ENCODE measurements at places on chromosomes 12 and 14.
A peak's percentile ranks its signal among the peaks of the same experiment; 100 is the strongest.

GRCh38 chr14:35435177-35435576, 30.6 kb upstream of the NFKBIA start:
- DNase-seq = no peak

- no peak for DNase-seq
These were observed 14.7 kb downstream of the RHOF start for GRCh38 chr12:121778567-121779421.

- DNase-seq = no peak
These were observed 156.7 kb downstream of the NUAK1 start for GRCh38 chr12:105982022-105982421.

- DNase-seq = no peak
These were observed 291.4 kb downstream of the PCNX1 start for GRCh38 chr14:71198687-71199086.

- DNase-seq = no peak
These were observed 152.4 kb upstream of the PWP1 start for GRCh38 chr12:107533218-107533617.

- no peak for DNase-seq
These were observed 9.8 kb downstream of the RBP5 start for GRCh38 chr12:7118881-7119280.

DNA sequence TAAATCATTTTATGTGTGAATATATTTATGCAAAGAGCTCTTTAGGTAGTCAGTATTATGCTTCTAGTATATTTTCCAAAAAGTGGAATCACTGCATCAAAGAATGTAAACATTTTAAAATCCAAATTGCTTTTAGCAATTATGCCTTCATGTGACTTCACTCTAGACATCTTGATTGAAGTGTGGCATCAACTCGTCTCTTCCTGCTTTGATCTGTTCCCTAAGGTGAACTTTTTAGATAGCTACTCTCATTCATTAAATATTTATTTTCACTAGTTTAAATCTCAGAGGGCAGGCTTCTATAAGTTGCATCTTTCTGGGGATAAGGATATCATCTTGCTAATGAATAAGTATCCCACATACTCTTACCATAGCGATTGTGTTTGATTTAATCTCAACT, 39.2 kb downstream of the DHRS2 start:
- no peak for DNase-seq

- no peak for DNase-seq
These were observed 319.1 kb downstream of the NPAS3 start for GRCh38 chr14:33257796-33258195.

DNA sequence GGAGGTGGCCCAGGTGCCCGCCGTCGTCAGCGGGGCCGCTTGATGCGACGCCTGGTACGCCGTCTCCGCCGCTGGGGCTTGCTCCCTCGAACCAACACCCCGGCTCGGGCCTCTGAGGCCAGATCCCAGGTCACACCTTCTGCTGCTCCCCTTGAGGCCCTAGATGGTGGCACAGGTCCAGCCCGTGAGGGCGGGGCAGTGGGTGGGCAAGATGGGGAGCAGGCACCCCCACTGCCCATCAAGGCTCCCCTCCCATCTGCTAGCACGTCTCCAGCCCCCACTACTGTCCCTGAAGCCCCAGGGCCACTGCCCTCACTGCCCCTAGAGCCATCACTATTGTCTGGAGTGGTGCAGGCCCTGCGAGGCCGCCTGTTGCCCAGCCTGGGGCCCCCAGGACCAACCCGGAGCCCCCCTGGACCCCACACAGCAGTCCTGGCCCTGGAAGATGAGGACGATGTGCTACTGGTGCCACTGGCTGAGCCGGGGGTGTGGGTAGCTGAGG, 5.5 kb downstream of the LRP10 start:
- no peak for DNase-seq

DNA sequence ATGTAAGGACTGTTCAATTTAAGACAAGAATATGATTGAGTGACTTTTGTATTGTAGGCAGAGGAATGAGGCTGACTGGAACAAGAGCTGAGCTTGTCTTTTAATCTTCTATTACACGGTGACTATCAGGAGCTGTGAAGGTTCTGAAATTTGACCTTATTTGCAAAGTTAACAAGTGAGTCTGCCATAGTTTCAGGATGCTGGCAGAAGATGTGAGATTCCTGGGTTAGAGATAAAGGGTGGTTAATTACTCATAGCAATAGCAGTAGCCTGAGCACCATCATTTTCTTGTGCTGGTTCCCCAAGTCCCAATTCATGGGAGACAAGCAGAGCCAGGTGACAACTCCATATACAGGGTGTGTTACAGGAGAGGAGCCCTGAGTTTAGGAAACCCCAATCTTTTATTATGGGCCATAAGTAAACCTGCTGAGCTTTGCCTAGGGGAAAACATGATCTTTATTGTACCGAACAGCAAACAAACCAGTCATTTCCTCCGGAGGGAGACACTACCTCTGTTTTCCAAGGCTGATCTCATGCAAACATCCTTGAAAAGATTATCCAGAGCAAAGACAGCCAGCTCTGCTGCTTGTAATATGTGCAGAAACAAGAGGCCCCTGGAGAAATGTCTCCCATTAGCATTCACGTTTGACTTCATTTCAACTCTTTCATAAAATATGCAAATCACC, 51.7 kb upstream of the DDX11 start:
- DNase-seq = no peak

DNA sequence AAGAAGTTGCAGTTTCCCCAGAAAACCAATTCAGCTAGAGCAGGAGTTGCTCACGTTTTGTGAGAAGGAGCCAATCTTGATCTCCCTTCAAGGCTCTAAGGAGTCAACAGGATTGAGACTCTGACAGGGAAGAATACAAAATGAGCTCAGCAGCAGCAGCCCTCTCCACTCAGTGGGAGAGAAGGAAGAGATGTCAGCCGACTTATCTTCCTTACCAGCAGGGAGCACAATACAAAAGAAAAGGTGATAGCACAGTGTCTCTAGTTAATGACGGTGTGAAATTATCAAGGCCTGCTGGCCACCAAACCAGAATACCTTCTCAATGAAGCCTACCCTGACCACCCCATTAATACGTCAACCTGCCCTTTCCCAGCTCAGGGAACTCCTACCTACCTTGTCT, 223.6 kb upstream of the TMPO start:
- DNase-seq = no peak

DNA sequence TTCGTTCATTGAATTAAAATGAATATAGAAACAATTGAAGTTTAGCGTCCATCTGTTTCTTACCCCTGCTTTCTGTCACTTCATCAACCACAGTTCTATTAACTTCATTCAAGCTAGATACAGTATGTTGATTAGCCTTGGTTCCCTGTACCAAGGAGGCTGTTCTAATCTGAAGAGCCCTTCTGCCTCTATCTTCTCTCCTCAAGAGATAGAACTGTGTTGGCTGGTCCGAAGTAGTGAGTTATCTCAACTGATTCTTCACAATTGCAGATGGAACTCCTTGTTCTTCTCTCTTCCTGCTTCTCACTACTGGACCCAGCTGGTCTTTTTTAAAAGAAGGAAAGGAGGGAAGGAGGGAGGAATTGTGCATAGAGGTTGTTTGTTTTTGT, 82.1 kb upstream of the TRAF3 start:
- no peak for DNase-seq

GRCh38 chr12:9615420-9616136, 7.9 kb upstream of the KLRB1 start:
- DNase-seq = peak; percentile 71

DNA sequence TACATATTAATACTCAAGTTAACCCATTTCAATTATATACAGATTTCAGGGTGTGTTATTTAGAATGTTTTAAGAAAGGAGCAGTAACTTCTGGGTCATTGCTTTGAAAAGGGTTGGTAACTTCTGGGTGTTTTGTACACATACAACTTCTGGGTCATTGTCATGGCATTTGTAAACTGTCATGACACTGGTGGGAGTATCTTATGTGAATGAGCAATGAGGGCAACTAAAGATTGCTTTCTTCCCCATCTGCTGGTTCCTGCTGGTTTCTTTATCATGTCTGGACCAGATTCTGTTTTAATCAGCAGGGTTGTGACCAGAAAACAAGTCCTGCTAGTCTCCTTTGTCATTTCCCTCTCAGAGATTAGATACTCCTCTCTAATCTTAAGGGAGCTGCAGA, 713.3 kb downstream of the LRFN5 start:
- DNase-seq = no peak

GRCh38 chr12:109927622-109928021, 27.5 kb downstream of the TCHP start:
- DNase-seq = peak; percentile 38

- DNase-seq = no peak
These were observed 4.0 kb downstream of the CHD4 start for GRCh38 chr12:6603095-6603567.

GRCh38 chr12:46473634-46474329, 101.2 kb upstream of the SLC38A2 start:
- peak; percentile 78 for DNase-seq

- DNase-seq = no peak
These were observed 332.3 kb downstream of the EGLN3 start for GRCh38 chr14:33618361-33619105.

GRCh38 chr14:23518709-23519108, 32.9 kb downstream of the ZFHX2 start:
- DNase-seq = no peak

GRCh38 chr14:91159906-91160305, 46.0 kb downstream of the DGLUCY start:
- DNase-seq = no peak

- DNase-seq = no peak
These were observed 36.1 kb downstream of the DHX37 start for GRCh38 chr12:124952801-124953200.

DNA sequence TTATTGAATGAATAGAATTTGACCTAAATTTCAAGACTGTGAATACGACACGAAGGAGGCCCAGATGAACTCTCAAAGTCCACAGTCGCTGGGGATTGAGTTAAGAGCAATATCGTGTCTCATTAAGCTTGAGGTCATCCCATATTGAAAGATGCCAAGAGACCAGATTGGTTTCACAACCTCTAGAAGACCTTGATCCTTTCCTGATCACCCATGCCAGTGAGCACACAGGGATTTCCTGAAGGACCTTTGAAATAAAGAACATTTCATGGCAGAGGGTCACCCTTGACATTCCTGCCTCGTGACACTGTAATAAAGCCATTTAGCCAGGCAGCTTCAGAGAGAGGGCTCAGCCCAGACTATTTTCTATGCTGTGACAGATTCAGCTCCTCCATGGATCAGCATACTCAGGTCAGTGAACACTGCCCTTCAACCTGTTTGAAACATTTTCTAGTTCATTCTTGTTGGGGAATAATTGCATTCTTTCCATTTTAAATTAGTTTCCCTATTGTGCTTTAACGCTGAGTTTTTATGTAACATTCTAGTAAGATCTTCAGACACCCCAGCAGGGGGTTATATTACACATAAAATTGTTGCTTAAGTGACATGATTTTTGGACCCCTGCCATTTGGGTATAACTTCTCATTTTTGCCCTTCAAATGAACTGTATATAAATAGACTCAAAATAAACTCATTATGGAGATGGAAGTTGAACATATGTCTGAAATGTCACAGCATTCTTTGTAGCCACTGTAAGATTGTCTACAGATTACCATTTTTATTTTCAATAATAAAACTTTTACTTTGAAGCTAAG, 213.2 kb downstream of the C12orf50 start:
- no peak for DNase-seq

DNA sequence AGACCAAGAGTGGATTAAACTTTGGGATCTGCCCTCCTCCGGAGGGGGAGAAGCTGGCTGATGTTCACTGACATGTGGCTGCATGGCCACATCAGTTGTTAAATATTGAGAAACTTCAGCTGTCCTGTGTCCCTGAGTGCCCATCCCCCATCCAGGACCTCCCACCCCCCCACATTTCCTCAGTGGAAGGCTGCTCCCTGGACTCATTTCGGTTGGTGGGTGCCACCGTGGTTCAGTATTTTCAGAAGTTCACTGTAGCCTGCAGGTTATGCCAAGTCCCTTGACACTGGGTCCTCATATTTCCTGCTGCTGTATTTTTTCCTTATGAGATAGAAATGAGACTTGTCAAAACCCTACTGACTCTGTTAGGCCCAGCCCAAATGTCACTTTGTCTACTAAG, 302.4 kb downstream of the CACNA1C start:
- no peak for DNase-seq

Data from KBM-7 (cell line).